ENCODE measurements at places on chromosomes 7 and 10.

GRCh38 chr10:78600121-78600665, 468.6 kb upstream of the ZMIZ1 start:
- DNase-seq: no peak

GRCh38 chr10:114650266-114650665, 7.8 kb downstream of the ABLIM1 start:
- no peak for DNase-seq

DNA sequence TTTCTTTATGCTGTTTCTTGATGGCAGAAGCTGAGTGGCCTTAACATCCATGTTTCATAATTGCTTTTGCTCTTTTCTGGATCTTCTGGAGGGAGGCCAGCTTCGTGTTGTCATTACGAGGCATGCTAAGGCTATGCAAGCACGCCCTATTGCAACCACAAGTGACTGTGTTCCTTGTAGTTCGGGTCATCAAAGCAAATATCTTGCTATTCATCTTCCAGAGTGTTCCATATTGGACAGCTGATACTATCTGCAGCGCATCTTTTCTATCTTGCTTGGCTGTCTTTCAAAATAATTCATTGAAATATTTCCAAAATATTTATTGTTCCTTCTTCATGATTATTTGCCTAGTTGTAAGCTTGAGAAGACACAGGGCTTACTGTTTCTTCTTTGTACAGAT, 5.0 kb downstream of the EPHB6 start:
- no peak for DNase-seq

- no peak for DNase-seq
Observed at GRCh38 chr7:38798552-38799267, 110.3 kb downstream of the VPS41 start.

- DNase-seq: no peak
Observed at GRCh38 chr7:115271332-115272235, 349.7 kb downstream of the MDFIC start.

DNA sequence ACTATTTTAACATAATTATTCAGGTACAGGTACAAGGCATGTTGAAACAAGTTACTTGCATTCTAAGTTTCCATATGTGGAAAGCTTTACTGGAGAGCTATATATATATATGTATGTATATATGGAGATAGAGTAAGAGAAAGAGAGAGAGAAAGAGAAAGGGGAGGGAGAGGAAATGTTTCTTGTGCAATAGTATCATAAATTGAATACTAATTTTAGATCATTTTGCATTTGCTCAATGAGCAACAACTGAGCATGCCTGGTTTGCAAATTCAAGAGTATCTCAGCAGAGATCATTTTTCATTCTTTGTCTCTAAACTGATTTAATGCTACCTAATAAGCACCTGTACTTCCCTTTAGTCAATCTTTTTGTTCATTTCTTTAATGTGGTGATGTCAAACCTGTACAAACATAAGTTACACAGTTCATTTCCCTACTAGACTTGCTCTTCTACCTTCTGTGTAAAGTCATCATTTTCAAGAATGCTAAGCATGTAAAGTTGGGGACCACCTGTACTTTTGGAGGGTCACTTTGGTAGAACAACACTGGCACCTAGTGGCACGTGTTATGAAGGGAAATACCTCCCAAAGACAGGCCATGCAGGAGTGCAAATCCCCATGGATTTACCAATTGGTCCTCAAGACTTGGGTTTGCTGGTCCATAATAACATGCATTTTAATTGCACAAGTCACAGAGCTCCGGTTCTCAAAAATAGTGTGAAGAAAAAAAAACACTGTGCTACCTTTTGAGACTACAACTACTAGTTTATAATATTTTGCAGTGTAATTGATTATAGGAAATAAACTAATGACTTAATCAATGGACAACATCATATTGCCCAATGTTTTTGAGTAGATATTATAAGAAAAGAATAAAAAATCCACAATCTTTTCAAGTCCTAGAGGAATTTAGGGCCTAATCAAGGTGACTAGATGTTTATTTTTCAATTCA, 431.2 kb upstream of the IGFBP3 start:
- DNase-seq: peak; percentile 21

GRCh38 chr10:1050145-1050544, 1.2 kb upstream of the IDI1 start:
- DNase-seq: no peak

- DNase-seq: no peak
Observed at GRCh38 chr7:2707481-2707880, 19.5 kb downstream of the AMZ1 start.

DNA sequence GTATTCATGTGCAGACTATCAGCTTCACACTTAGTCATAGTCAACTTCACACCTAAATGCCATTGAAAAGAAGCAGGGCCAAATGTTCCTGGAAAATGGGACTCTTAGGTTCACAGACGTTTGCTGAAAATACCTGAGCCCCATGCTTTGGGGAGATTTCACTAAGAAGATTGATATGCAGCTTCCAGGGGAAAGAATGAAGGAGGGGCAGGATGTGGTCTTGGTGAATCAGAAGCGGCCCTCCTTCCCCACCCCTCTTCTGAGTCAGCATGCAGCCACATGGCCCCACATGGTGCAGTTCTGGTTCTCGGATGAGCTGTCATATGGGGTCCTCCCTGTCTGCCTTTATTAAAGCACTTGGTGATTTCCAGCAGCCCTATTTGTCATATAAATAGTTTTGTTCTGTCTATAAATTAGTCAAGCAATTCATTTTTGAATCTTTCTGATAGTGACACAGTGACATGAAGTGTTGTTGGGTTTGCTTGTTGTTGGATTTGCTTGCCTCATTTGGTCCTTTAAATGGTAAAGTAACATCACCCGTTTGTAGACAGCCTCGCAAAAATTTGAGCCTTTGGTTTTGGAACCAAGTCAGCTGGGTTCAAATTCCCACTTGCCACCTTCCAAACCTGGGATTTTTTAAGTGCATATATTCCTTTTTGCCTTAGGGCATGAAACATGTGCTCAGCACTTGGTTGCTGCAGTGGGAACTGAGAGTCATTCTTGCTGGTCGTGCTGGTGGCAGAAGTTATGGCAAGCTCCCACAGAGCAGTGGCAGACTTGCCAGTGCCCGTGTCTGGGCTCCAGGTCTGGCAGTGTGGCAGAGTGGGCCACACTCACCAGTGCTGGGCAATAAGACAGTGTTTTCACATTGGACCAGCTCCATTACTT, 68.1 kb upstream of the CDK6 start:
- no peak for DNase-seq

DNA sequence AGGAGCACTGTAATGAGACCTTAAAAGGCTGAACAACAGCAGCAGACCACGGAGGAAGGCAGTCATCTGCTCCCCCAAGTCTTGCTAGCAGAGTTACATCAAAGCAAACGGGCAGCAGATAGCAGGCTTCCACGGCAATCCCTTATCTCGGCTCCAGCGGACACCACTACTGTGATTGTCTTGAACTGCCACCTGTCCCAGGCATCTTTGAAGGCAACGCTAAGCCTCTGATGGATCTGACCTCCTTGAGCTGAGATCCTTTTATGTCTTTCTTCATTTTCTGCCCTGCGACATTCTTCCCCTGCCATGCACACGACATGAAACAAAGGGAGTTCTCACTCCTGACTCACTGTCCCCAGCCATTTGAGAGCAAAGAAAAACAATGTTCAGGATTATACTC, 111.7 kb downstream of the GLI3 start:
- no peak for DNase-seq

- DNase-seq: no peak
Observed at GRCh38 chr7:50474382-50475160, 24.4 kb upstream of the FIGNL1 start.

DNA sequence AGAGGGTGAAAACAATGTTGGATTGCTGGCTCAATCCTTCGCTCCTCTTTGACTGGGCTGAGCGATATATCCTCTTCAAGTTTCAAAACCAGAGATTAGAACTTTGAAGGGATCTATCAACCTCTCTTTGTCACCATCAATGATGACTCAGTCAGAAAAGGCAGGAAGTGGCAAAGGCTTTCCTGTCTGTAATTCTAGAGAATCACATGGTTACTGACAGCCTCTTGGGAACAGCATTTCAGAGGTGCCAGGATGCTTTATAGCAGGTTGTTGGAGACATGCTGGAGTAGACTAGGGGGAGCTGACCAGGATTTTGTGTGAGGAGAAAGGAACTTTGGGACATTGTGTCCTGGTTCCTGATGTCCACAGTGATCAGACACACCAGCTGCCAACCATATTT, 81.3 kb downstream of the PRKCQ start:
- no peak for DNase-seq

GRCh38 chr7:65509368-65510186, 135.9 kb downstream of the ZNF92 start:
- no peak for DNase-seq

DNA sequence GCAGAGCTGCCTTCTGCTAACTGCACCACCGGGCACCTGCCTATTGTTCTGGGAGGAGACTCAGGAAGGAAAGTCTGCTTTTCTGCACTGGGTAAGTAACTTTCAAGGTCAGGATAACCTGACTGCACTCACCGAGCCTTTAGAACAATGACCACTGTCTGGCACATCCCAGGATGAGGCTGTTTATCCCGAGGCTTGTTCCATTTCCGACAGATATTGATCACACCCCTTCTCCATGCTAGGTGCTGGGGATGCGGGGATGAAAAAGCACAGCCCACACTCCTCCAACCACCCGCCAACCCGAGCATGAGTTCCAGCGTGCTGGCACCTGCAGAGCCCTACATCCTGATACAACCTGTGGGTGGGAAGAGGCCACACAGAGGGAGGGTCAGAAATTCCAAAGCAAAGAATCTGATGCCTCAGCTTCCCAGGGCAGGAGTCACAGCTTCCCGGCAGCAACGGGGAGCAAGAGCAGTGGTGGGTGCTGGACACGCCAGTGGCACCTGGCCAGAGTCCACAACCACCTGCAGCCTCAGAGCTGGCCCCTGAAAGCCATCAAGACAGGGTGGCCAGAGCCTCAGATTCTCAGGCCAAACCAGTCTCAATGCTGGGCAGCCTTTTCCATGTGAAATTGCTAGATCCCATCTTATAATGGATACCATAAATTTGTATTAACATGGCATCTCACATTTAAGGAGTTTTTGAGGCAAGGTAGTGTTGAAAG, 34.9 kb upstream of the CNPY1 start:
- no peak for DNase-seq

GRCh38 chr10:60777696-60778213, 523 bp upstream of the CDK1 start:
- DNase-seq: no peak

DNA sequence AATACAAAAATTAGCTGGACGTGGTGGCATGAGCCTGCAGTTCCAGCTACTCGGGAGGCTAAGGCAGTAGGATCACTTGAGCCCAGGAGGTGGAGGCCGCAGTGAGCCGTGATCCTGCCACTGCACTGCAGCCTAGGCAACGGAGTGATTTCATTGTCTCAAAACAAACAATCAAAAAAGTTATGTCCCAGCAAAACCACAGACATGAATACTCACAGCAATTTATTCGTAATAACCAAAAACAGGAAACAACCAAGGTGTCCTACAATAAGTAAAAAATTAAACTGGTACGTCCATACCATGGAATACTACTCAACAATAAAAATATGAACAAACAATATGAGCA, 11.6 kb upstream of the CYTH3 start:
- no peak for DNase-seq

DNA sequence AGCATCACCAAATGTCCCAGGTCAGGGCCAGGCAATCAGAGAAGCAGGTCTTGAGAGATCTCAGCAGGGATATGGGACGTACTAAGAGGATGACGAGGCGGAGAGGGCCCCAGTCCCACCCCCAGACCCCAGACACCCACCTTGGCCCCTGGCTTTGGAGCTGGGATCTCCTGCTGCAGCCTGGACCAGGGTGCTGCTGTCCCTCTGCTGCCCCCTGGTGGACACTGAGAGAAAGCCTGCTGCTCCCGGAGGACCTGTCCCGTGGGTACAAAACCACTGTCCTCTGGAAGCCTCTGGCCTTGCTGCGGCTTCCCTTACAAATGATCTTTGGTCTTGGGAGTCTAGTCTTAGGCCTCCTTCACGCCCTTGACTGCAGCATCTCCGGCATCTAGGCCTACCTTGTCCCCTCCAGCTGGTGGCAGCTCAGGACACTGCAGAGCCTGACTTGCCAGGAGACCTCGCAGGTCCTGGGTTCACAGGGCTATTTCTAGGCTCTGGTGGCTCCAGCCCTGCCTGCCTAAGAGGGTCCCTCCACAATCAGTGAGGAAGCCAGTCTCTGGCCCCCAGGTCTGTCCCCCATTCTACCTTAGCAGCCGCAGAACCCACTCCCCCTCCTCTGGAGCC, 97.1 kb downstream of the RGS10 start:
- DNase-seq: peak; percentile 34

DNA sequence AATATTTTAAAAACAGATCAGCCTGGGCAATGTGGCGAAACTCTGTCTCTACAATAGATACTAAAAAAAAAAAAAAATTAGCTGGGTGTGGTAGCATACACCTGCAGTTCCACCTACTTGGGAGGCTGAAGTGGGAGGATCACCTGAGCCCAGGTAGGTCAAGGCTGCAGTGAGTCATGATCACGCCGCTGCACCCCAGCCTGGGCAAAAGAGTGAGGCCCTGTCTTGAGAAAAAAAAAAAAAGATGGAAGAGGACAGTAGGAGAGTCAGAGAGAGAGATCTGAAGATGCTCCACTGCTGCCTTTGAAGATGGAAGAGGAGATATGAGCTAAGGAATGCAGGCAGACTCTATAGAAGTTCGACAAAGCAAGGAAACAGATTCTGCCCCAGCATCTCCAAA, 181.9 kb downstream of the CALN1 start:
- DNase-seq: no peak

- no peak for DNase-seq
Observed at GRCh38 chr7:105622106-105622731, 40.9 kb upstream of the EFCAB10 start.

DNA sequence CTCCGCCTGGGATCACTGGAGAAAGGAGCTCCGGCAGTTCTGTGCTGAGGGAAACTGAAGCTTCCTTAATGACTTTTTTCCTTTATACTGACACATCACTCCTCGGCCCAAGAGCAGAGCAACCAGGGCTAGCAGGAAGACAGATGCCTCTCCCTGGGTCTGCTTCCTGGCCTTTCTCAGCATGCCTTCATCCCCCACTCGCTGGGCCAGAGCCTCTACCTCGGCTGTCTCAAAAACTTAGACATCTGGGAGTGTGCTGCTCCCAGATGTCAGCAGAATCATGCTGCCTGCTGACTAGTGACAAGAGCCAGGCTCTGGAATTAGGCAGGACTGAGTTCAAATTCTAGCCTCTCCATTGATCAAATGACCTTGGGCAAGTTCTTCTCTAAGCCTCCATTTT, 24.4 kb upstream of the LRRC4 start:
- no peak for DNase-seq

All from NCI-H1092 (cell line).